ENCODE measurements at places on chromosomes 13 and 19. TPM values are rescaled to one million over a fixed set of nuclear protein-coding genes. Genes with fewer than 3 reads are reported as not detected.

The F10 gene
- total RNA-seq, result 3.0 TPM

The RFC3 gene
- 7.3 TPM for total RNA-seq

GRCh38 chr13:100619940-100620339 is 31.4 kb upstream of the GGACT start:
- peaks cover under 1% of the 10 kb centered on the region for H3K36me3 ChIP-seq
- no peak overlapping the region for H3K27ac ChIP-seq
- no peak for DNase-seq
- H3K27me3 ChIP-seq, result no peaks in the 10 kb centered on the region
- H3K4me3 ChIP-seq, result no peak overlapping the region
- H3K4me1 ChIP-seq, result no peaks in the 10 kb centered on the region

DNA sequence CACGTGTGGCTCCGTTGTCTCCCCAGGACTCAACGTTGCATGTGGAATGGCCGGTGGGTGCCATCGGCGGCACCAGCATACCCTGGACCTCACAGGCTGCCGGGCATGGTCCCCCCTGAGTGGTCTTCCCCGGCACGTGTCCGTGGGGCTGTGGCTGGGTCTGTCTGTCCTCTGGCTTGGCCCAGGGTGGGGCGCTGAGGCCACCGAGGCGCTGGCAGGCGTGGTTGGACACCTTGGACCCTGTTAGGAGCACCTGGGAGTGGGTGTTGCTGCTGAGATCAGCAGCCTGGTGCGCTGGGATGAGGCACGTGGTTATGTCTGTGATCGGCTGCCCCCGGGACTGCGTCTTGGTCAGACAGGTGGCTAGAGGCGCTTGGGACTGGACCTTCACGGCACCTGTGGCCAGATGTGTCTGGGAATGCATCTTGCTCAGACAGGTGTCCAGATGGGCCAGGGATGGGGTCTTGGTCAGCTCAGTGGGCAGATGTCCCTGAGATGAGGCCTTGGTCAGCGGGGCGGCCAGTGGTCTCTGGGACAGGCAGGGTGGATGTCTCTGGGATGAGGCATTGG is 9.2 kb downstream of the IQCN start:
- H3K27me3 ChIP-seq, result no peaks in the 10 kb centered on the region
- H3K4me3 ChIP-seq, result no peak overlapping the region
- no peaks in the 10 kb centered on the region for H3K4me1 ChIP-seq

- DNase-seq, result no peak
- no peak overlapping the region for H3K27ac ChIP-seq
Observed at GRCh38 chr13:54241719-54242118, 1213.1 kb downstream of the OLFM4 start.

The IL17D gene
- total RNA-seq, result not detected

GRCh38 chr13:44573071-44573470 is 3.1 kb downstream of the TSC22D1 start:
- H3K27ac ChIP-seq, result no peak overlapping the region
- H3K27me3 ChIP-seq, result no peaks in the 10 kb centered on the region
- H3K4me1 ChIP-seq, result peaks cover 14% of the 10 kb centered on the region
- H3K4me3 ChIP-seq, result no peak overlapping the region
- no peak for DNase-seq

The CEACAM21 gene
- total RNA-seq, result 12.1 TPM

DNA sequence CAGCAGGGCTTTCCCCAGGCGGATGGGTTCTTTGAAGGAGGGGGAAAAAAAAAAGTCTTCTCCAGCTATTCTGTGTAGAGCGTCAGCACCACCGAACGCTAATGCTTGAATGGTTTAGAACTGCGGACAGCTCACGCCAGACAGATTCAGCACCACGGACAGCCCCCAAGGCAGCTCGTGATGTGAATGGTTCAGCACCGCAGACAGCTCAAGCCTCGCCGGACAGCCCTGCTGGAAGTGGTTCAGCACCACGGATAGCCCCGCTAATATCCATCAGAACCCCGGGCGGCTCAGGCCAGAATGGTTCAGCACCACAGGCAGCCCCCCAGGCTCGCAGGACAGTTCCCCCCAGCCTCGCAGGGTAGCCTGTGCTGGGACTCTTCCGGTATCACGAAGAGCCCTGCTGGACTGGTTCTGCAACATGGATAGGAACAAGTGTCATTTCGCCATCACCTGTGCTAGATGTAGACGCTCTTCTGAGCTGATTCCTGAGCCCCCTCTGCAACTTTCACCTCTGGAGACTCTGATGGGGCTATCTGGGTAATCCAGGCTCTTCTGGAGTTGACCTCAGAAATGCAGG is 4.9 kb upstream of the SMIM17 start:
- H3K4me3 ChIP-seq, result no peak overlapping the region
- peaks cover 15% of the 10 kb centered on the region for H3K27me3 ChIP-seq
- no peak overlapping the region for H3K27ac ChIP-seq
- H3K36me3 ChIP-seq, result no peaks in the 10 kb centered on the region
- no peak for DNase-seq

The CD33 gene
- 69.6 TPM for total RNA-seq

DNA sequence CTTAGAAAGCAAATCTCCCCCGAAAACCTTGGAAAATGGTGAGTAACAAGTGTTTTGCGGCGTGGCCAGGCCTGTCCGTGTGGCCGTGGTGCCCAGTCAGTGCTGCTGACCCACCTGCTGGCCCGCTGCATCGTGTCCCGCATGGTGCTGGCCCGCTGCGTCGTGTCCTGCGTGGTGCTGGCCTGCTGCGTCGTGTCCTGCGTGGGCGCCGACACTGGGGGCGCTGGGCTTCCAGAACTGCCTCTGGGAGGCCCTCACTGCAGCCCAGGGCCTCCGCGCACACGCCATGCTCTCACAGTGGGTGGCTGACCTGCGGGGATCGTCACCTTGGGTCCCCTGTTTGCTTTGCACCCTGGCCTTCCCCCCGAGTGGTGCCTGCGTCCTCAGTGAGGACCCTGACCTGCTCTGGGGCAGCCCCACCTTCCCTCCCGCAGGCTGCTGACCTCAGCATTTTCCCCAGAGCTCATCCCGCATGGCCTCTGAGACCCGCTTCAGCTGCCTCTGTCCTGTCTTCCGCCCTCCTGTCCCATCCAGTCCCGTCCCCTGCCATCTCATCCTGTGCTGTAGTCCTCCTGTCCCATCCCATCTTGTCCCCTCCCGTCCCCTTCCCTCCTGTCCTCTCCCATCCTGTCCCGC is 10.6 kb downstream of the PLEKHJ1 start:
- H3K4me3 ChIP-seq, result no peak overlapping the region
- H3K27ac ChIP-seq, result peak overlapping the region; percentile 69
- peaks cover 12% of the 10 kb centered on the region for H3K4me1 ChIP-seq
- peaks cover 100% of the 10 kb centered on the region for H3K36me3 ChIP-seq
- DNase-seq, result no peak
- H3K27me3 ChIP-seq, result no peaks in the 10 kb centered on the region

- no peak overlapping the region for H3K4me3 ChIP-seq
- no peak overlapping the region for H3K27ac ChIP-seq
- H3K27me3 ChIP-seq, result no peaks in the 10 kb centered on the region
- H3K36me3 ChIP-seq, result no peaks in the 10 kb centered on the region
Observed at GRCh38 chr13:50720861-50721671, 122.4 kb downstream of the DLEU7 start.

DNA sequence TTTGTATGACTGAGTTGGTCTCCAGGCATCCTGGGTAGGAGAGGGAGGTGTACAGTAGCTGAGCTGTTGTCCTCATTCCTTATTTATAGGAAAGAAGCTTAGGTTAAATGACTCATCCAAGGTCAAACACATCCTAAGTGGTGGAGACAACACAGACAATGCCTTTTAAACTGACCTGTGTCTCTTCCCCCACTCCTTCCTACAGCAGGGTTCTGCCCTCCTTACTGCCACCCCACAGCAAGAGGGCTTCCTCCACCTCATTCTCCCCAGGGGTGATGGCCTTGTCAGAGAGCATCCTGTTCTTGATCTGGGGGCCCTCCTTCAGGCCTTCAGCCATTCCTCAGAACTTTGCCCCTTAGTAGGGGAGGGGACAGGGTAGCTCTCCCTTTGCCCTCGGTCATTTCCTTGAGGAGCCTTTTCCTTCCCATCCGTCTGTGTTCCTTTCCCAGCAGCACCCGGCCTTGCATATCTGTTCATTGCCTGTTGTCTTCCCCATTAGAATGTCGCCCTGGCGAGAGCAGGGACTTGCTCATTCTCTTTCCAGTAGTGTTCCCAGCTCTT is 48.2 kb upstream of the GPI start:
- H3K4me1 ChIP-seq, result peaks cover 76% of the 10 kb centered on the region
- H3K27ac ChIP-seq, result peak overlapping the region; percentile 58
- H3K27me3 ChIP-seq, result no peaks in the 10 kb centered on the region
- peak overlapping the region; percentile 30 for H3K4me3 ChIP-seq
- H3K36me3 ChIP-seq, result peaks cover 25% of the 10 kb centered on the region
- DNase-seq, result no peak

- H3K36me3 ChIP-seq, result no peaks in the 10 kb centered on the region
- no peak overlapping the region for H3K27ac ChIP-seq
- no peak overlapping the region for H3K4me3 ChIP-seq
- DNase-seq, result no peak
Observed at GRCh38 chr19:42683917-42684513, 56.3 kb downstream of the PSG3 start.

The SCEL gene
- total RNA-seq, result not detected

The PSG7 gene
- not detected for total RNA-seq

The PCSK4 gene
- 1.8 TPM for total RNA-seq

The PLK5 gene
- not detected for total RNA-seq

The ANKRD24 gene
- total RNA-seq, result 2.2 TPM

DNA sequence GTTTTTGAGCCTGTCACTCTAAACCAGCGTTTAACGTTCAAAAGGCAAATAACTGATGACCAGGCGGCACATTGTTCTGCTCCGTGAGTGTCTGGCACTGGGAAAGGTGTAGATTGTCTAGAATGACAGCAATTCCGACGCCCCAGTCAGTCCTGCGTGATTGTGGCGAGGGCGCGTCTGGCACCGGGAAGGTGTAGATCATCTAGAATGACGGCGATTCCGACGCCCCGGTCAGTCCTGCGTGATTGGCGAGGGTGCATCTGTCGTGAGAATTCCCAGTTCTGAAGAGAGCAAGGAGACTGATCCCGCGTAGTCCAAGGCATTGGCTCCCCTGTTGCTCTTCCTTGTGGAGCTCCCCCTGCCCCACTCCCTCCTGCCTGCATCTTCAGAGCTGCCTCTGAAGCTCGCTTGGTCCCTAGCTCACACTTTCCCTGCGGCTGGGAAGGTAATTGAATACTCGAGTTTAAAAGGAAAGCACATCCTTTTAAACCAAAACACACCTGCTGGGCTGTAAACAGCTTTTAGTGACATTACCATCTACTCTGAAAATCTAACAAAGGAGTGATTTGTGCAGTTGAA is 26.1 kb upstream of the NDUFS7 start:
- H3K27me3 ChIP-seq, result no peaks in the 10 kb centered on the region
- no peak overlapping the region for H3K27ac ChIP-seq
- H3K36me3 ChIP-seq, result peaks cover 22% of the 10 kb centered on the region
- no peaks in the 10 kb centered on the region for H3K4me1 ChIP-seq
- H3K4me3 ChIP-seq, result no peak overlapping the region

The PRKCSH gene
- 242 TPM for total RNA-seq

DNA sequence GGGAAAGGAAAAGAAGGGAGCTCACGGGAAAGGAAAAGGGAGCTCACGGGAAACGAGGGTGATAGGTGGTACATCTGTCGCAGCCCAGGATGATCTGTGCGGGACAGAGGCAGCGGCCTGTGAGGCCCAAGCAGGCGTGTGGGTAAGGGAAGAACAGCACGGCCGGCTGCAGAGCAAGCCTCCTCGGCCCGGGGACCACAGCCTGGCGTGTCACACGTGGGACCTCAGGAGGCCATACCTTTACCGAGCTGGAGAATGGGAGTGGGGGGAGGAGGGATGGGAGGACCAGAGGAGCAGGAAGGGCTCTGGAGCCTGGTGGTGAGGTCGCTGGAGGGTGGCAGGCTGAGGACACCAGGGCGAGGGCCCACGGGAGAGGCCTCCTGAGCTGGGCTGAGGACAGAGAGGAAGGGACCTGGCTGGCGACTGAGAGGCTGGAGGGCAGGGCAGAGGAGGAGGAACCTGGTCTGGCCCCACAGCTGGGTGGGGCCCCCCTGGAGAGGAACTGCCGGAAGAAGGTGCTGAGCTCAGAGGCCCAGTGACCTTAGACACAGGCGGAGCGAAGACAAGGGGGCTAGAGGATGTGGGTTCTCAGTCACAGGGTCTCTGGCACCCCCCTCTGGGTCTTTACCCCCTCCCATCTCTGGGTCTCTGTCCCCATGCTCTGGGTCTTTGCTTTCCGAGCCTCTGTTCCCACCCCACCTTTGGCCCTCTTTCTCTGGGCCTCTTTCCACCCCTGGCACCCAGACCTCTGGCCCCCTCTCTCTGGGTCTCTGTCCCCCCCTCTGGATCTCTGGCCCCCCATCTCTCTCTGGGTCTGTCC is 2.9 kb upstream of the FTL start:
- H3K4me3 ChIP-seq, result peak overlapping the region; percentile 14
- no peaks in the 10 kb centered on the region for H3K27me3 ChIP-seq
- DNase-seq, result peak; percentile 96
- H3K27ac ChIP-seq, result peak overlapping the region; percentile 98
- peaks cover 64% of the 10 kb centered on the region for H3K4me1 ChIP-seq

GRCh38 chr19:14059093-14059480 is 2.8 kb downstream of the PALM3 start:
- no peak overlapping the region for H3K4me3 ChIP-seq
- no peaks in the 10 kb centered on the region for H3K36me3 ChIP-seq
- H3K27ac ChIP-seq, result no peak overlapping the region
- no peak for DNase-seq
- H3K27me3 ChIP-seq, result peaks cover 44% of the 10 kb centered on the region

- no peak for DNase-seq
- no peaks in the 10 kb centered on the region for H3K36me3 ChIP-seq
- H3K27me3 ChIP-seq, result no peaks in the 10 kb centered on the region
- H3K4me1 ChIP-seq, result peaks cover 44% of the 10 kb centered on the region
Observed at GRCh38 chr13:77028202-77028601, 1.2 kb upstream of the FBXL3 start.

Measured in spleen (tissue), 13 donors.